ENCODE measurements at places on chromosomes 3 and 15.

DNA sequence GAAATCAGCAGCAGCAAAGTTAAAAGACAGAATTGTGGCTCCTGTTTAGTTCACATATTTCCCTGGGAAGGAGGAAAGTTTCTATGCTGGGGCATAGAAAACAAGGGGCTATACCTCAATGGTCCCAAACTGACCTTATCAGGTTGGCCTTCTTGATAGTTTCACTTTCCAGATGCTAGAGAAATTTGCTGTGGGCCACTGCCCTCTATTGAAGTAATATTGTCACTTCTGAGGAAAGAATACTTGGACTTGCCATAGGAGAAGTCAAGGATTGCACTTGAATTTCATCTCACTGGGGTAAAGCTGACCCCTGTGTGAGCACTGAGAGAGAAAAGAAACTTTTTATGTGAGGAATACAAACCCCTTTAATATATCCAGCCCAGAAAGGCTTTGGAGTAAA, 49.3 kb upstream of the XCR1 start:
- DNase-seq = no peak

GRCh38 chr15:79942741-79943481, 28.1 kb downstream of the BCL2A1 start:
- no peak for DNase-seq

GRCh38 chr3:73271-73670, 123.3 kb upstream of the CHL1 start:
- DNase-seq = no peak

- DNase-seq = no peak
Observed at GRCh38 chr15:63439536-63440264, 58.1 kb upstream of the CA12 start.

Data from GM04503 (cell line).